ENCODE measurements at places on chromosomes 4 and X. TPM values are rescaled to one million over a fixed set of nuclear protein-coding genes. Genes with fewer than 3 reads are reported as not detected.

CXCL10 gene
- total RNA-seq = 0.46 TPM

FANCB gene
- 6.8 TPM for total RNA-seq

NAP1L2 gene
- 0.66 TPM for total RNA-seq

GJB1 gene
- total RNA-seq = 0.96 TPM

DACH2 gene
- not detected for total RNA-seq

SORCS2 gene
- total RNA-seq = 4.9 TPM

SPANXB1 gene
- total RNA-seq = not detected

ZNF141 gene
- 39.2 TPM for total RNA-seq

NXF2 gene
- total RNA-seq = not detected

OCIAD2 gene
- total RNA-seq = 7.4 TPM

ABLIM2 gene
- total RNA-seq = 4.8 TPM

GPRASP3 gene
- 1.3 TPM for total RNA-seq

RPS6KA6 gene
- 8.1 TPM for total RNA-seq

DNA sequence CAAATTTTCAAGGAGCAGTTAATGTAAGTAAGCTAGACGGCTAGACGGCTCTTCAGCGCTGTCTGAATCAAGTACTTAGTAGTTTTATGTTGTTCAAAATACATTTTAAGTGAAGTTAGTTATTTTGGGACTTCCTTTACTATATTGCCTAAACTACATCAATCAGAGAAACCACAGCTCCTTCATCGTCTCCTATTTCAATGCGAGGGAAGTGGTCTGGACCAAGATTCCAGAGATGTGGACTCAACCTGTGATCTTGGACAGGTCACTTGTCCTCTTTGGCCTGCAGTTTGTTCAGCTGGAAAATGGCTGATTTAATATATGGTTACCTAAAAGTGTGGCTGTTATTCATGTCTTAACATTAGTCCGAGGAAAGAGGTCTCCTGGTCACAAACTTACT, 10.6 kb downstream of the ING2 start:
- ATAC-seq = no peak

DNA sequence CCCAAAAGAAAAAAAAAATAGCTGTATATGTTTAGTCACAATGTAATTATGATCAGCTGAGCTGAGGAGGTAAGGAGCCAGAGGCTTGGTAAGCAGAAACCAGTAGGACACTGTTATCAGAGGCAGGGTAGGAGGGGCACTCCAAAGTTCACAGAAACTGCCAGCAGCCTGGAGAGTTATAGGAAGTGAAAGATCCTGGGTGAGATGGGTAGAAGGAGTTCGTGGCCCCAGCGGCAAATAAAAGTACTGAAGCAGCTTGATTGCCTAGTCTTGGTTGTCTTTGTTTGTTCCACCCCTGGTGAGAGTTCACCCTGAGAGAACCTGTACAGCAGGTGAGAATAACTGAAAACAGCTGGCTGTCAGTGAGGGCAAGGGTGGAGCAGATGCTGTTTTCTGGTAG, 340.8 kb downstream of the ADGRL3 start:
- ATAC-seq = no peak

- no peak for ATAC-seq
These were observed 248.0 kb downstream of the GALNTL6 start for GRCh38 chr4:172061204-172061603.

DNA sequence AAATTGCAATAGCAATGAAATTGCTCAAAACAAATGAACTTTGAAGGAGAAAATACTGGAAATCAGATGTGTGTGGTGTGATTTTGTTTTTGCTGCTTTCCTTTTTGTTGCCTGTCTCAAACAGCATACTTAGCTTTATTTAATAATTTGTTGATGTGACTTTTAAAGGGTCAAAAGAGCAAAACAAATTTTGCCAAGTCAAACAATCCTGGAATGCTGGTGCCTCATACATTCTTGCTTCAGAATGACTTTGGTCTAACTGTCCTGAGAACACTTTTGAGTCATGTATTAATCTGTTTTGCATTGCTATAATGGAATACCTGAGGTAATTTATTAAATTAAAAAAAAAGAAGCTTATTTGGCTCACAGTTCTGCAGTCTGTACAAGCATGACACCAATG, 3.4 kb downstream of the PF4V1 start:
- no peak for ATAC-seq

DNA sequence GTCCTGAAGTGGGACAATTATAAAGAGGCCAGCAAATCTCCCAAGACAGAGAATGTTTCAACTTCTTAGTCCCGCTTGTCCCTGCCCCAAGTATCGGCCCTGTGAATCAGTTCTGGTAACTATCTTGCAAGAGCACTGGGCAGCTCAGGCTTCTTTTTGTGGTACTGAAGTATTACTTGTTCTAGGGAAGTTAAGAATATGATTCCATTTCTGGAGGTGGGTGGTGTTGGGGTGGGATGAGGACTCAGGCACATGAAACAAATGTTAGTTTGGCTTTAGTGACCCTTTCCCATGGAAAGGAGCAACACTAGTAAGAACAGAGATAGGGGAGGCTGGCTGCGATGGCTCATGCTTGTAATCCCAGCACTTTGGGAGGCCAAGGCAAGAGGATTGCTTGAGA, 28.9 kb downstream of the HOPX start:
- ATAC-seq = no peak

- no peak for ATAC-seq
These were observed at the start of gene USP26 for GRCh38 chrX:133097031-133097430. USP26 (minus strand) TSS chrX:133097109; CDS start chrX:133028220, 68,889 bp downstream.

- no peak for ATAC-seq
These were observed 173.7 kb downstream of the GPAT3 start for GRCh38 chr4:83709627-83710026.

DNA sequence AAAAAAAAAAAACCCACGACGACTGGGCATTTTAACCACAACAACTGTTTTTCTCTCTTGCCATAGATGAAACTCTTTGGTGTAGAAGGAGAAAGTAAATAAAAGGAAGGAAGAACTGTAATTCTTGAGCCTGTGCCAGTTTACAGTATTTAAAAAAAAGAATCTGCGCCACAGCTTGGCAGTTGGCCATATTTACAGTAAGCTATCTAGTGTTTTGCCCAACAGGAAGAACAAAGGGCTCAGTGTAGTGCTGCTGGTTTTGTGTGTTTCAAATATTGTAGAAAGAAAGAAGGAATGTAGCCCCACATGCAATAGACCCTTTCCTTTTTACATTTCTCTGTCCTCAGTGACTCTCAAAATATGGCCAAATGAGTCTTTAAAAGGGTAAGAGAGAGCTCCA, 66.1 kb downstream of the NR3C2 start:
- ATAC-seq = peak; percentile 54

DNA sequence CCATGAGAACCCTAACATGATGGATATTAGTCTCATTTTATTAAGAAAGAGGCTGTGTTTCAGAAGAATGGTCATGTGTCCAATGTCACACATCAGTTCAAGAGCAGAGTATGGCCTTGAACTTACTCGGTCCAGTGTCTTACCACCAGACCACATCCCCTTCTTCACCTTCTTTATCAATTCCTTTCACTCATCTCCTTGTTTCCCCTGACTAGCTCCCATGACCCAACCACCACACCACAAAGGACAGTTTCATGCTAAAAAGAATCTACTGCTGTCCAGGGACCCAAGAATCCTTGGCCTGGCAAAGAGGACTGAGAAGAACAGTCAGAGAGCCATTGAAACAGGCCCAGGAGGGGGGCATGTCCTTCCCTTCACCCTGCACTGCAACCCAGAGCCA, 33.6 kb upstream of the MSN start:
- no peak for ATAC-seq

DNA sequence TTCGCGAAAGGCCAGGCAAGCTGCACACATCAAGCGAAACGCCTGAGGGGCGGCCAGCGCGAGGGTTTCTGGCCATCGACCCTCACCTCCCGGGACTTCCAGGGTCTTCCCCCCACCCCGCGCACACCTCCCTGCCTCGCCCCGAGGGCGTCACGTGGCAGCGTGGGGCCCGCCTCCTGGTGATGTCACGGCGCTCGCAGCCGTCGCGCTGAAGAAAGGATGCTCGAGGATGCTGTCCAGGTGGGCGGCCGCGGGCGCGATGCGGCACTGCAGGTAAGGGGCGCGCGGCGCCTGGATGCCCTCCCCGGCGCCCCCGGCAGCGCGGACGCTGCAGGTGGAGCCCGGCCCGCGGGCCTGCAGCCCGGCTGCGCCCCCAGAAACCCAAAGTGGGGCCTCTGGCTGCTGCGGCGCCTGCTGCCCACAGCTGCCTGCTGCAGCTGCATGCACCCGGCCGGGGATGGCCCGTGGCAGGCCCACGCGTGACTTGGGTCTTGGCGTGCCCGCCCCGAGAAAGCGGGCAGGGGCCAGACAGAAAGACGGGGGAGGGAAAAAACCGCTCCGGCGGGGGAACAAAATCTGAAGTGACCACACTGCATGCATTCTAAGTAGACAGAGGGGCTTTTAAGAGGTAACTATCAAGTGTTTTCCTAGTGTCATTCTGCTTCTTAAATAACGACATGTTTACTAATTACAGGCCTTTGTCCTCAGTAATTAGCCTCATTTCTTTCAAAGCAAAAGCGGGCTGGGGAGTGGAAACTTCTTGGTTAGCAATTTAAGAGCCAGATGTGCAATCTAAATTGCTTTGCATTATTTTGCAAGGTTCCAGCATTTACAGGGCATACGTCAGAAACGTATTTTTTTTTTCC, 1.7 kb downstream of the CLCN4 start:
- peak; percentile 57 for ATAC-seq

DNA sequence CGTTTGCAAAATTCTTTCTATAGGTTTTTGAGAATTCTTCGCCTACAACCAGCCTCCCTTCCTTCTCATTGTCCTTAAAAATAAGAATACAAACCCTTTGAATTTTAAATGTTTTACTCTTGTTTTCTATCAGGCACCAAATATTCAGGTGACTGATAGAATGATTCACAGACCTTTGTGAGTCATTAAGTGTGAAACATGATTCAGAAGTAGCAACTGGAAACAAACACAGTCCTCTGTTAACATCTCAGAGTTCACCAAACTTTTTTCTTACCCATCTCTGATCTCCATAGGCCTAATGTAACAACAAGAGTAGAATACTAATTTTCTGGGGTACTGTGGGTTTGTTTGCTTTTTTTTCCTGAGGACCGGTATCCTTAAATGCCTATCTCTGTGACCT, 63.4 kb upstream of the MAB21L2 start:
- ATAC-seq = peak; percentile 61

GRCh38 chr4:31617667-31618066, 897.5 kb downstream of the PCDH7 start:
- no peak for ATAC-seq

GRCh38 chr4:8109406-8110065, 49.1 kb downstream of the ABLIM2 start:
- no peak for ATAC-seq

DNA sequence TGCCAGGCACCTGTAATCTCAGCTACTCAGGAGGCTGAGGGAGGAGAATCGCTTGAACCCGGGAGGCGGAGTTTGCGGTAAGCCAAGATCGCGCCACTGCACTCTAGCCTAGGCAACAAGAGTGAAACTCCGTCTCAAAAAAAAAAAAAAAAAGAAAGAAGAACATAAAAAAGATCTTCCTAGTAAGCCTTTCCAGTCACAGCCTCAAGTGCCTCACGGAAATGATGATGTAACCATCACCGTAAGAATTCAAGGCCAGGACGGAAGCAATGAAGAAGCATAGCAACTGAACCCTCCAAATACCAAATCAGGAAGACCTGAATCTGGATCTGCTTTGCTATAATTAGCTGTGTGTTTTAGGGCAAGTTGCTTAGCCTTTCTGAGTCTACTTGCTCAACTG, 28.8 kb downstream of the RBM47 start:
- no peak for ATAC-seq

DNA sequence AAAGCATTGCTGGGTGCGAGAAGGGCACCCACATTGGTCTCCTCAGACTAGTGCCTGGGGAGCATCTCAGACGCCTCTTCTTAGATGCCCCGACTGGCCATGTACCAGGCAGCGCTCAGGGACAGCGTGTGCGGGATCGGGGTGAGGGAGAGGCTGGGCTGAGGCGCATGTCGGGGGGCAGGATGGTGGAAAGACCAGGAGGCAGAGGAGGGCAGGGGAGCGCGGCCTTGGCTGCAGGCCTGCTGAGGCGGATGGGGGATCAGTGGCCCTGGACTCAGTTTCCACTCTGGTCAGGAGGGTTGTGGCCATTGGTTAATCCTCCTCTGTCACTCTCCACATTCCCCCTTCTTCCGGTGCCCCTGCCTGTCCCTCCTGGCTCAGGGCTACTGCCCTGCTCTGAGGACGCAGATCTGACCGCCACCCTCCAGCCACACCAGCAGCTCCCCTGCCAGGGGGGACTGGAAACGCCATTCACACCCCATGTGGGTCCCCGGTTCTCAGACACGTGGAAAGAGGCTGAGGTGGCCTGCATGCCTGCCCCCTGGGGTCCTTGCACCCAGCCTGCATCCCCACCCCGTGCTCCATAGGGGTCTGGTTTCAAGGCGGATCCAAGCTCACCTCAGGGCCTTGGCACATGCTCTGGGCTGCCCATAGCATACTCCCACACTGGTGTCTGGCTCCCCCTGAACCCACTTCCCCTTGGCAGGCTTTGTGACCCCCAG, 105.9 kb downstream of the CPZ start:
- no peak for ATAC-seq

DNA sequence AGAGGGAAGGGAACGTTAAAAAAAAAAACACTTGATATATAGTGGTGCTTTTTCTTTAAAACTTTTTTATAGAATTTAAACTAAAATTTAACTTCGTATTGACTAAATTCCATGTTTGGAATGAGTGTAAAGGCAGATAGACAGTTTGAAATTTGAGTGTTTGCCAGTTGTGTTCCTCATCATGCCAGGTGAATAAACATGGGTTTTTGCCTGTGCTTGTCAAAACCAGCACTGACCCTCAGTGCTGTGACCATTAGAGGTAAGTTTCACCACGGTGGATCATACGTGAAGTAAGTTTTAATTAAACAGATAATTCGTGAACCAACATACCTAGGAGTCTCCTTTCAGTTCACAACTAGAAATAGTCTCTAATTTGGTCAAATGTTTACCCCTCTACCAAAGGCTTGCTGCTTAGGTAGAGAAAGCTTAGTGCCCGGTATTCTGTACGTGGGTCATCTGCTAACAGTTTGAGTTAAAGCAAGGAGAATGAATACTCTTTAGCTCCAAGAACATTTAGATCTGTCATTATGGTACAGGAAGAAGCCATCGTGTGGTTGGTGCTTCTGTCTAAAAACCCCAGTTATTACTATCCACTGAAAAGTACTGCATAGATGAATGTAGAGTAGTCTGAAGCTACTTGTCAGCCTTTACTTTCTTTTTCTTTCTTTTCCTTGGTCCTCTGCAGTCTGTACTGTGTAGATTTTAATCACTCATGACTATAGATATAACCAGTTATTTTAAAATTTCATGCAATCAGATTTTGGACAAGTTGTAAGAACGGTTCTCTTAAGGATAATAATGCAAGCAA, 32.7 kb downstream of the KIAA0232 start:
- ATAC-seq = no peak

GRCh38 chr4:156749426-156750403, 221.9 kb downstream of the PDGFC start:
- ATAC-seq = peak; percentile 92

GRCh38 chr4:89823416-89823815, 13.5 kb downstream of the SNCA start:
- no peak for ATAC-seq

- no peak for ATAC-seq
These were observed 101.5 kb downstream of the MXRA5 start for GRCh38 chrX:3244955-3245354.

Measured in motor neuron (in vitro differentiated cells).